ENCODE measurements at places on chromosomes 1 and 21. TPM values are rescaled to one million over a fixed set of nuclear protein-coding genes. Genes with fewer than 3 reads are reported as not detected.

Gene PCP4L1
- 0.06 TPM for total RNA-seq

Gene FYB2
- not detected for total RNA-seq

Gene IGSF9
- 0.29 TPM for total RNA-seq

Gene FBXO28
- total RNA-seq = 28.1 TPM

Gene IRF6
- total RNA-seq = 0.28 TPM

Gene DAB1
- not detected for total RNA-seq

Gene TMPRSS15
- not detected for total RNA-seq

Gene HCN3
- total RNA-seq = 5.4 TPM

Gene ARHGEF19
- 6.6 TPM for total RNA-seq

Gene UQCRHL
- 6.9 TPM for total RNA-seq

Gene BNIPL
- not detected for total RNA-seq

Gene PGBD5
- total RNA-seq = 1.1 TPM

Gene KCNJ9
- total RNA-seq = not detected

Gene VSIG8
- total RNA-seq = 0.06 TPM

Gene PSMA5
- total RNA-seq = 113 TPM

Gene SH3BGR
- 1.5 TPM for total RNA-seq

Gene GPATCH2
- total RNA-seq = 10.3 TPM

Gene KRTAP7-1
- not detected for total RNA-seq

Gene KIF14
- total RNA-seq = 15.1 TPM

Gene MIXL1
- not detected for total RNA-seq

Gene RYR2
- 0.10 TPM for total RNA-seq

Gene KRTAP12-2
- total RNA-seq = not detected

Gene UBE2J2
- 49.6 TPM for total RNA-seq

Gene OR10K2
- total RNA-seq = not detected

Gene CD84
- not detected for total RNA-seq

Gene NBPF10
- 0.62 TPM for total RNA-seq

Gene SMCP
- total RNA-seq = not detected

Gene ADORA1
- total RNA-seq = 1.4 TPM

Gene ARTN
- 0.23 TPM for total RNA-seq

Gene MANEAL
- total RNA-seq = 26.1 TPM

Gene TSPAN1
- total RNA-seq = 2.3 TPM

Gene KCNK1
- total RNA-seq = 13.2 TPM

All from A549 treated with DMSO at 1 μM for 4 hours (cell line).